ENCODE measurements at places on chromosomes 11 and 22.

DNA sequence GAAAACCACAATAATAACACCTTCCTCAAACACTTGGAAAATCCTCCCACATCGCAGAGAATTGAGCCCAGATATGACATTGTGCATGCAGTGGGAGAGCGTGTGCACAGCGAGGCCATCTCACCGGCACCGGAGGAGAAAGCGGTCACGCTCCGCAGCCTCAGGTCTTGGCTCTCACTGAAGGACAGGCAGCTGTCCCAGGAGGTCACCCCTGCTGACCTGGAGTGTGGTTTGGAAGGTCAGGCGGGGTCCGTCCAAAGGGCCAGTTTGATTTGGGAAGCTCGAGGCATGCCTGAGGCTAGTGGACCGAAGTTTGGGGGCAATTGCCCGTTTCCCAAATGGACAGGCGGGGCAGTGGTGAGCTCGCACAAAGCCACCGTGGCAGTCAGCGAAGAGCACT lies 86.7 kb downstream of the KIAA1671 start:
- DNase-seq, result no peak

DNA sequence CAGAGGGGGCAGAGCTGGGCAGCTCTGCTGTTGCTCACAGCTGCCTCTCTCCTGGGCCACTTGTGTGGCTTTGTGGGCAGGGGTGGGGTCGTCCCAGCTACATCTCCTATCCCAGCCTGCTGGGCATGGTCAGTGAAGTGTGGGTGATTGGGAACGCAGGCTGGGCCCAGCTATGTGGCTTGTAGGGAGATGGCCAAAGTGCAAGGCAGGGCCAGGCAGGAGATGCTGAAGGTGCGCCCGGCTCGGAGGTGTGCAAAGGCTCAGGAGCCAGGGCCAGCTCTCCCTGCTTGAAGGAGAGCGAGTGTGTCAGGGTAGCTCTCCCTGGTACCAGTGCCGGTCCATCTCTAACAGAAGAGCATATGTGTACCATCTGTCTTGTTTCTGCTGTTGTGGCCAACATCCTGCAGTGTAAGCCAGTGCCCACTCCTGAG lies 8.4 kb upstream of the RANBP1 start:
- no peak for DNase-seq

- DNase-seq, result no peak
Observed at GRCh38 chr11:24132471-24132870, 364.4 kb upstream of the LUZP2 start.

DNA sequence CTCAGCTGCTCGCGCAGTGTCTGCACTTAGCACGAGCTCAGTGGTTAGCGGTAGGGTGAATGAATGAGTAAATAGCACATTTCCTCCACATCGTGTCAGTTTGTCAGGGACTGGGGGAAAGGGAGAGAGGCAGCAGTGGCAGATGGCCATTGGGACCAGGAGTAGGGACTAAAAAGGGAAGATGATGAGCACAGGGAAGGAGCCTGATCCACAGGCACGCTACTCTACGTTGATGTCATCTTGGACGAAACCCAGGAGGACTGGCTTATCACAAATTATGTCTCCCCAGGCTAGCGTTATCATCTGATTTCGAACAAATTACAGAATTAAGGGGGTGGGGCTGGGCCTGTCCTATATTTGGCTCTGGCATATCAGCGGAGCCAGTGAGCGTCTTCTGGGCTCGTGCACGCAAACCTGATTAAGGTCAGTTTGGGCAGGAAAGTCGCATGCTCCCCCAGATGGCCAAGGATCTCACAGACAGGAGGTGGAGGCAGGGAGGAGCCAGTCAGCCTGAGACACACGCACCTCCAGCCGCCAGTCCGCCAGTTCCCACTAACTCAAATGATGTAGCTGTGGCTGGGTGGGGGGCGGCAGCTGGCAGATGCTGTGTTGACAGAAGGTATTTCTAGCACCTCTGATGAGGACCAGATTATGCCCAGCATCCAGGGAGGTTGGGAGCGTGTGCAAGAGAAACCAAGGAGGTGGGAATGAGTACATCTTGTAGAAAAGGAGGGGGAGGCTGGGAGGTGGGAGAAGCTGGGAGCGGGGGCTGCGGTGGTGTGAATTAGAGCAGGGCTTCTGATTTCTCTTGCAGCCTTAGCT lies 97.4 kb upstream of the PRDM11 start:
- DNase-seq, result no peak

DNA sequence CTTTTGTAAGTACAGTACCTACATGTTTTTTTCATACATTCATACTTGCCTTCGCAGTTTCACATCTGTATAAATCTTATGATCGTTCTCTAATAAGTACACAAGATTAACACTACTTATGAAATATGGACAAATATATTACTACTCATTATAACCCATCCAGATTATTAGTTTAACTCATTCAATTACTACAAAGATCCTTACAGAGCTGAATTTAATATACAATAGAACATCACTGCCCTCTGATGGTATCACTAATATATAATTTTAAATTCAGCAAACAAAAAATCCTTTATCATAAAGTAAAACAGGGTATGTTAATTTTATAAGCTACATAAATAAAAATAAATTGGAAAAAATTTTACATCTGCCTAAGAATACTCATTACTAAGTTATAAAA lies 7.4 kb downstream of the SVIP start:
- no peak for DNase-seq

GRCh38 chr11:15107730-15108515 lies 6.8 kb upstream of the INSC start:
- no peak for DNase-seq

- DNase-seq, result no peak
Observed at GRCh38 chr11:1054143-1055108, 17.9 kb upstream of the MUC6 start.

- DNase-seq, result no peak
Observed at GRCh38 chr11:37394236-37394870, 796.3 kb upstream of the RAG2 start.

- DNase-seq, result peak; percentile 88
Observed at GRCh38 chr11:35549787-35550186, 24.4 kb upstream of the PAMR1 start.

GRCh38 chr11:67357831-67358670 lies 4.7 kb upstream of the POLD4 start:
- no peak for DNase-seq

DNA sequence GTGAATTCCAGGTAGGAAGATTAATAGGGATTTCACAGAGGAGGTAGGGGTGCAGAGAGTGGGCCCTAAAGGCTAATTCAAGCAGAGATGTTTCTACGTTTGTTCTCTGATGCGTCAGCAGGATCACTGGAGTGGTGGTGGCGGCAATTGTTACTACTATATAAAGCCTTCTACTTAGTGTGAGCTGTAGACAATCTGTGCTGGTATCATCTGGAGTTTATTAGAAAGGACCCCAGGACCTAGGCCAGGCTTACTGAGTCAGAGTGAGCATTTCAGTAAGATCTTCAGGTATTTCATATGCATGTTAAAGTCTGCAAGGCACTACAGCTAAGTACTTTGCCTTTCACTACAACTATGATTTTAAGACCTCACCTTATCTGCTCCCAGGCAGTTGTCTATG lies 59.5 kb downstream of the USP35 start:
- DNase-seq, result no peak

DNA sequence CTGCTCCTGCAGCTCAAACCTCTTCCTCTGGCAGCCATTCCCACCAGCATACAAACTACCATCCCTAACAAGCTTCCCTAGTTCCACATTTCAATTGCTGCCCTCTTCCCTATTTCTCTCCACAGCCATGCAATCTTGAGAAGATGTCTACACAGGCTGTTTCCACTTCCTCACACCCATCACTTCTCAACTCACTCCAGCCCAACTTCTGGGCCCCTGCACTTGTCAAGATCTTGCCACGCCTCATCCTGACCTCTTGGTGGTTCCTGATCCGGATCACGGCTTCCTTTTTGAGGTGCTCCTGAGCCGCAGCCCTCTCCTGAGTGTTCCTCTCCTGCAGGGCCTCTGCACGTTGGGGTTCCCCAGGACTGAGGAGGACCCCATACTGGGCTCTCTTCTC lies 22.6 kb downstream of the RPL27A start:
- DNase-seq, result no peak

DNA sequence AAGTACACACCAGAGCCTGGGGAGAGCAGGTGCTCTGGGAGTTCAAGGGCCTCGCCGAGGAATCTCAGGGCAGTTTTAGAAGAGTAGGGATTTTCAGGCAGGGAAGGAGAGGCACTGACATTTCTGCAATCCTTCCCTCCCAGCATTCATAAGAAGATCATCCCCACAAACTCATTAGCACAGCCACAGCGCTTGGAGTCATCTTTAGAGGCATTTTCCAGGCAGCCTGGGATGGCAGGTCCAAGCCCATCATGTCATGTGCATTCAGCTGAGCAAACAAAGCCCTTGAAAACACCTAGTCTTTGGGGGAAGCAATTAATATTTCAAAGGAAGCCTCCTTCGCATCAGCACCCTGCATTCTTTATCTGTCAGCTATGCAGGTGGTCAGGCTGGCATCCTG lies 43.8 kb downstream of the MAP6 start:
- DNase-seq, result no peak

DNA sequence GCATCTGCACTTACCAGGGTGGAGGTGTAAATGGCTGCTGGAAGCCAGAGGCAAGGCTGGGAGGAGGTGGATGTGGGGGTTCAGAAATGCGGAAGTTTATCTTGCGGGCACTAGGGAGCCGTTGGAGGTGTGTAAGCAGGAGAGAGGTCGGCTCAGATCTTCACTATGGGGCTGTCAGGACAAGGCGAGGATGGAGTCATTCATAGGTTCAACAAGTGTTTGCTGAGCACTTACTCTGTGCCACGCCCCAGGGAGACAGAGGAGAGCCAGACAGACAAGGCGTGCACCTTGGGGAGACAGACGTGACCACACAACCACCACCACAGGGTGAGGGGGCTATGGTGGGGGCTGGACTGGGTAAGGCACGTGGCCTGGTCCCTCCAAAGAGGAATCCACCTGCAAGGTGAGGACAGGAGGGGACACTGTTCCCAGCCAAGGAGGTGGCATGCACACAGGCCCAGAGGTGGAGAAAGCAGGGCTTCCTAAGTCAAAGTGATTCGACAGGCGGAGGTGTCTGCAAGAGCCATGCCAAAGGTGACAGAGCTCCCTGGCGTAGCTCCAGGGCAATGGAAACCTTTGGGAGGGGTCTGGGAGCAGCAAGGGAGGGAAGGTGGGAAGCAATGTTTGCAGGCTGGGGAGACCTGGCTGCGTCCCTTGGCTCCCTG lies 30.8 kb upstream of the TCF20 start:
- no peak for DNase-seq

GRCh38 chr11:93193731-93194130 lies 4.1 kb downstream of the SLC36A4 start:
- no peak for DNase-seq

DNA sequence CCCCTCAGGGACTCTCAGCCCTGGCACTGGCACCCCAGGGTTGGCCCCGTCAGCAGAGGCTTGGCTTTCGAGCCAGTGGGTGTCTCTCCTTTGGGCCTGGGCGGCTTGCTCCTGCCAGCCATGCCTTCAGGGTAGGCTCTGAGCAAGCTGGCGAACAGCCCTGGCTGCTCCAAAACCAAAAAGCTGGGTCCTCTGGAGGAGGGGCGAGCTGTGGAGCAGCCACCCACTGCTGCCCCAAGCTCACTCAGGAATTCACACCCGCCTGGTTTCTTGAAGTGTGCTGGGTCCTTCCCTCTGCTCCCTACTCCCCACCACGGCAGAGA lies 6.2 kb downstream of the YDJC start:
- DNase-seq, result no peak

DNA sequence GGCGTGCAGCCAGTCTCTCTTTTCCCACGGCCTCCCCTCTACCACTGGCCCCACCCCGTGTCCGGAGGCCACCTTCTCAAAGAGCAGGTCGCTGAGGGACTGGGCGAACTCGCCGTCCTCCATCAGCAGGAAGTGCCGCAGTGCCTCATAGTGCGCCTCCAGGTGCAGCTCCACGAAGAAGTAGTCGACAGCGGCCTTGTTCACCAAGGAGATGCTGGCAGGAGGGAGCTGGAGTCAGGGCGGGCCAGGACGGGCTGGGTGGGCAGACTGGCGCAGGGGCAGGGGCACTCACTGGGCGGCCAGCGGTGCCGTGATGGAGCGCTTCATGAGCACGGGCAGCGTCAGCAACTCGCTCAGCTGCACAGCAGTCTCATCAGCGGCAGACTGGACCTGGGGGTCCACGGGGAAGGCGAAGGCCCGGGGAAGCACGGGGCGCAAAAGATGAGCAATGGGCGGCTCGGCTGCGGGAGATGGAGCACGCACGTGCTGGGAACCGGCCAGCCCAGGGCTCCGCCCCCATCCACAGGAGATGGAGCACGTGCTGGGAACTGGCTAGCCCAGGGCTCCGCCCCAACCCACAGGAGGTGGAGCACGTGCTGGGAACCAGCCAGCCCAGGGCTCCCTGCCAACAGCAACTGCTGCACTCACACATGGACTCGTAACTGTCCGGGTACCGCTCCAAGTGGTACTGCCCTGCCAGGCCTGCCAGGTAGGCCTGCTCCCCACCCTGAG lies 18.4 kb downstream of the SELENOO start:
- peak; percentile 50 for DNase-seq

DNA sequence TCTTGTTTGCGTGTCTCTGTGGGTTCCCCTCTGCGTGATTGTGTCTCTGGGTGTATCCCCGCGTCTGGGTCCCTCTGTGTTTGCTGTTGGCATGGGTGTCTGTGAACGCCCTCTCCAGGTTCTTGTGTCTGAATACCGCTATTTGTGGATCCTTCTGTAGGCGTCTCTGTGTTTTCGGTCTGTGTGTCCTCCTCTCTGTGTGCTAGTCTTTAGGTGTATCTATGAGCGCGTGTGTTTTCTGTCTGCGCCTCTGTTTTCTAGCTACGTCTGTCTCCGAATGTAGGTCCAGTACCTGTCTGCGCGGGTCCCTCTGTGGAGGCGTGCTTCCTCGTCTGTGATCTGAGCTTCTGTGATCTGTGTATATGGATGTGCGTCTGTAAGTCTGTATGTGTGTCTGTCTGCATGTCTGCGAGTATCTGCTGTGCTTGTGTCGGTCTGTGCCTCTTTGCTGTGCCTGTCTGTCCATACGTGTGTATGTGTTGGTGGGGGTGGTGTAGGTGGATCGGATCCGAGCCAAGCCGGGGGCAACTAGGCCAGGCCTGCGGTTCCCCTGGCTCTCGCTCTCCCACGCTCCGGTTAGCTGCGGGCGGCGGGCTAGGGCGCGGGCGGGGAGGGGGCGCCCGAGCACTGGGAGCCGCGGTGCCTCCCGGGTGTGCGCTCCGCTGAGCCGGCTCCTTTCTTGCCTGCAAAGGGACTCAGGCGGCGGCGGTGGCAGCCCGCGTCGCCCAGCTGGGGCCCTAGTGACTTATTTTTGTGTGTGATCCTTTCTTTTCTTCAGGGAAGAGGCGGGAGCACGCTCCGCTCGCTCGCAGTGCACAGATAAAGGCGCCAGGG lies 105.3 kb upstream of the E2F8 start:
- DNase-seq, result no peak

- no peak for DNase-seq
Observed at GRCh38 chr11:921921-922678, 3.6 kb upstream of the AP2A2 start.

DNA sequence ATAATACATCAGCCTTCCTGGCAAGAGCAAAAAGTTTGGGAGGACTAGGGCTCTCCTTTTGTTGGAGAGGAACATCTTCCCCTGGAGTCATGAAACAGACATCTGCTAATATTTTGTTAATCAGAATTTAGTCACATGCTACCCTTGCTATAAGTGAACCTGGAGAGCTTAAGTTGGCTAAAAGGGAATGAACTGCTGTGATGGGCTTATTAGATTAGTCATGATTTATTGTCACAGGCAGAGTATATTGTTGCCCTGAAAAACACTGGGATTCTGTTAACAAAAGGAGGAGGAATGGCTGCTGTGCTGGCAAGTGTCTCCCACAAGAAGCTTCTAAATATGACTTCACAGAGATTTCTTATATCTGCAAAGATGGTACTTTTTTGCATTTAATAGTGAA lies 16.0 kb downstream of the TCP11L1 start:
- DNase-seq, result no peak

- DNase-seq, result no peak
Observed at GRCh38 chr11:46237248-46238077, 40.0 kb upstream of the CREB3L1 start.

- no peak for DNase-seq
Observed at GRCh38 chr11:128497776-128498095, 89.6 kb downstream of the ETS1 start.

All from BJ (cell line).